IPS DF 19.7 (cell line): ENCODE measurements at places on chromosomes 11 and 22.

DNA sequence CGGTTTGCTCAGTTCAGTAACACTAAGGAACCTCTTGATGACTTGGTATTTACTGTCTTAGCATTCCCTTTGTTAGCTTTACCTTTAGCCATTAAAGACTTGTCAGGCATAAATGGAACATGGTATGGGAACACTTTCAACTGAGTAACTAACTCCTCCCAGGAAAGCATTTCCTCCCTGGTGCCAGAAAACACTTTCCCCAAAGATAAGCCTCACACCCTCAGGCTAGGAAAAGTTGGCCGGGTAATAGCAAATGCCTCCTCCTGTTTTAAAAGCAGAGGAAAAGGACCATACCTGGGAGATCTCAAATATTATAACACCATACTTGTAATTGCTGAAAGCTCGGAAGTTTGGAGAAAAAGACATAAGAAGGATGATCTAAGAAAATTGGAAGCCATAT is 12.0 kb downstream of the KCNJ11 start:
- no peak for DNase-seq

GRCh38 chr22:20566420-20567260 is 59.2 kb downstream of the MED15 start:
- no peak for DNase-seq

DNA sequence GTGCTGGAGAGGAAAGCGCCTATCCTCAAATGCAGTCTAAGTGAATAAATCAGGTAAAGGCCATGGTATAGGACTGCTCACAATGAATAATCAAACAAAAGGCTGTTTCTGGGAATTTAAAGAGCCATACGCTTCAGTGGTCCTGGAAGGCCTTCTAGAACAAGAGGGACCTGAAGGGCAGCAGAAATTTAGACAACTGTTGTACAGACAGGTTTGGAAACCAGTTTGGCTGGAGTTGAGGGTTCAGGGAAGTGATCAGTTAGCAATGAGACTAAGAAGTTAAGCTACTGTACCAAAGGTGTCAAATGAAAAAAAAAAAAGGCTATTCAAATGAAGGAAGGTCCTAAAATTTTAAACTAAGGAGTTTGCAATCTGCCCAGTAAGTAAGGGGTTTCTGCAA is 56.6 kb upstream of the SCUBE2 start:
- DNase-seq = no peak

DNA sequence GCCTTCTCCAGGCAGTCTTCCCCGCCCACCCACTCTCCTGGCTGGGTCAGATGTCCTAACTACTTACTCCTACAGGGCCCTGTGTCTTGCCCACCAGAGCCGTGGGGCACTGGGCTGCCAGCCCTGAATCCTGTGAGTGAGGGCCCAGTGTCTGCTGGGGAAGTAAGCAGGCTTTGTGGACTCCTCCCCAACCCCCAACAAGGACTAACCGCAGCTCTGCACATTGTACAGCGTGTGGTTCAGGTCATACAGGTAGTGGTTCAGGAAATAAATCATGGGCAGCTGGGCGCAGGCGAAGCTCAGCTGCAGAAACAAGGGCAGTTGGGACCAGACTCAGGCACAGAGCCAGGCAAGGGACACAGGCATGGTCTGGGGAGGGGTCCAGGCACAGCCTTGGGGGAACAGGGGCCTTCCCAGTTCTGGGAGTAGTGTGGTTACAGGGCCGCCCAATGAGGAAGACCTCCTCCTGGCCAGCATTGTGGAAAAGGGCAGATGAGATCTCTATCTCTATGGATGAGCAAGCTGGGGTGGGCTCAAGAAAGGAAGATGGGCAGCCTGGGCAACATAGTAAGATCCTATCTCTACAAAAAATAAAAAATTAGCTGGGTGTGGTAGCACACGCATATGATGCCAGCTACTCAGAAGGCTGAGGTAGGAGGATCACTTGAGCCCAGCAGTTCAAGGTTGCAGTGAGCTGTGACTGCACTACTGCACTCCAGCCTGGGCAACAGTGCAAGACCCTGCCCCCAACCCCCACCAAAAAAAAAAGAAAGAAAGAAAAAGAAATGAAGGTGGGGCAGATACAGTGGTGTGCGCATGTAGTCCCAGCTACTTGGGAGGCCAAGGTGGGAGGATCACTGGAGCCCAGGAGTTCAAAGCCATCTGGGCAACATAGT is 5.5 kb downstream of the UNC93B1 start:
- DNase-seq = no peak

- DNase-seq = no peak
These were observed 41.5 kb upstream of the CNTN5 start for GRCh38 chr11:98979205-98979604.

DNA sequence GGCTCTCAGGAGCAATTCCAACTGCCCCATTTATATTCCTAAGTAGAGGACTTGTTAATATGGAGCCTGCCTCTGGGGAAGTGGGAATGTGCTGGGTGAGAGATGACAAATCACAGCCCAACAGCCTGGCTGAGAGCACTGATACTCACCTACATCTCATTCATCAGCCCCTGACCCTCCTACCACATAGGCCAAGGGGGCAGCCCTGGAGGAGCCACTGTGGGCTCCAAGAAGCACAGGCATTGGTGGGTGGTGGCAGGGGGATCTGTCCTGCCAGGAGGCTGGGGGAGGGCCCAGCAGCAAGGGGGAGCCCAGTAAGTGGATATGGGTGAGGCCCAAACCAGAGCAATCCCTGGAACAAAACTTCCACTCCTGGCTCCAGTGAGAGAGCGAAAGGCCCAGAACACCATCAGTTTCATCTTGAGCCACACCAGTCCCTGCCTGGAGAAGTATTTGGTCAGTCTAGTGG is 79.7 kb downstream of the BUD13 start:
- DNase-seq = no peak

DNA sequence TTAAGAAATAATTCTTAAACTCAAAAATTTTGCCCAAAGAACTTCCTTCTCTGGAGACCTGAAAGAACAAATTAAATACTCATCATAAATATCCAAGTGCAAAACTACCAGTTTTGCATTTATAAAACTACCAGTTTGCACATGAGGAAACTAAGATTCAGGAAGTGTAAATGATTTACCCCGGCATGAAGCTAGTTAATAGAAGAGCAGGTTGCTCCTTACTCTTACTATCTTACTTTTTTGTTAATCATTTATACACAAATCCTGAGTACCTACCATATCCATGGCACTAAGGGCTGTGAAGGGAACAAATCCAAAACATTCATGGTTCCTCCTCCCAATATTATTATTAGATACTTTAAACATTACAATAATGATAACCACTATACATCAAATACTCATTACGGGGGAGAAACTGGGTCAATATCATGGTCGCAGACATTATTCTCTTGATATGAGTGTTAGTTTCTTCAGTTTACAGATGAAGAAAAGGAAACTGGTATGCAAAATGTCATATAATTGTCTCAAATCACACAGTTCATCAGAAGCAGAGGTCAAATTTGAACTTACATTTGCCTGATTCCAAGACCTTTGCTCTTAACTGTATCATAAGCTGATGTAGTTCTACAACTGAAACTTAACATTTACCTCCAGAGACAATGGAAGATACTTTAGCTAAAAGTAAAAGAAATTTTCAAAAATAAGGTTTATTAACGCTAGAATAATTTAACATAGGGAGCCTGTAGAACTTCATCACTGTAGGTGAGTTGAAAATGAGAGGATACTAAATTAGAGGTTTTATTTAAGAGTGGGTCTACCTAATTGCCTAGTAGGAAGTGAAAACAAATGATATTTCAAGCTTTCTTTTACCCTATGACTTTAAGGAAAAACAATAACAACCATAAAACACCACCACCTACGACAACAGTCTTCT is 74.5 kb downstream of the FAM76B start:
- DNase-seq = no peak

GRCh38 chr11:69278091-69278867 is 15.7 kb upstream of the MYEOV start:
- no peak for DNase-seq

DNA sequence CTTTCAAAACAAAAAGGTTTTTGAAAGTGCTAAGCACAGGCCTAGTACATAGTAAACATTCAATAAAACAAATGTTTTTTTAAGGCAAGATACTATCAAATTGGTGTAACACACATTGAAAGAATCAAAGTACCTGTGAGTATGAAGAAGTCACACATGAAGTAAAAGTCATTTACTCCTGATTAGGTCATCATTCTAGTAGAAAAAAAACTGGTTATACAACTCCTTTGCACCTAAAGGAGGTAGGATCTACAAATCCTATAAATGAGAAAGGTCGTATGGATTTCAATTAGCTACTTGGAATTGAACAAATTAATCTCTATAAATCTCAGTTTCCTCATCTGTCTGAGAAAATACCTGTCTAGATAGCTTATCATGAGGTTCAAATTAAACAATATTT is 80.8 kb downstream of the SIK3 start:
- no peak for DNase-seq

GRCh38 chr22:22181341-22181850 is 63.2 kb upstream of the VPREB1 start:
- DNase-seq = no peak

- no peak for DNase-seq
These were observed 15.3 kb upstream of the IL17REL start for GRCh38 chr22:50027639-50028537.

- DNase-seq = no peak
These were observed 582.2 kb downstream of the DLG2 start for GRCh38 chr11:85044911-85045310.

DNA sequence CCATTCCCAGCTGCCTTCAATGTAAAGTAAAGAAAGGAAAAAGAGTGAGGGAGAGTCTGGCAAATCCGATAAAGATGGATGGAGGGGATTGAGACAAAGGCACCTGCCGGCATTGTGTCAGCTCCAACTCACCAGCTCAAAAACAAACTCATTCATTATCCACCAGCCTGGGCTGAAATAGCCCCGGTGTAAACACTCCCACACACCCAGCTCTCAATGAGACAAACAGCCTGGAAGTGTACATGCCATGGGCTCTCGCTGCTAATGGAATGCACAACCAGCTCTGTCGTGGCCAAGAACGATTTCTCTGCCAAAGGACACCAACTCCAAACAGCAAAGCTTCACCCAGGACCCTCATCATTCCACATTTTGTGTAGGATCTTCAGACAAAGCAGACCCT is 89.3 kb upstream of the OPCML start:
- DNase-seq = no peak

DNA sequence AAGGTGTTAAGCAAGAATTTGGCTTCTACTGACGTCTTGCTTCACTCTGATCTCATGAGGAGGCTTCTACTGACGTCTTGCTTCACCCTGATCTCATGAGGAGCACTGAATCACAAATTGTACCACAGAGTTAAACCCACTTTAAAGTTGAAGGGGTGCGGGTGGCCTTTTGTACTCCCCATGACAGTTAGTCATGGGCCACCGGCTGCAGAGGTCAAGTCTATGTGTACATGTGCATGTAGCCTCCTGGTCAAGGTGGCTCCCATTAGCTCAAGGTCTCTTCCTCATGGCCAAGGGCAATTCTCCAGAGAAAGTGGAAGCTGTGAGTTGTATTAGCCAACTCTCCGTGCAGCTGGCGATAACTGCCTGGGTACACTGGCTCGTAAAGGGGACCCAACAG is 23.1 kb upstream of the FZD4 start:
- no peak for DNase-seq

DNA sequence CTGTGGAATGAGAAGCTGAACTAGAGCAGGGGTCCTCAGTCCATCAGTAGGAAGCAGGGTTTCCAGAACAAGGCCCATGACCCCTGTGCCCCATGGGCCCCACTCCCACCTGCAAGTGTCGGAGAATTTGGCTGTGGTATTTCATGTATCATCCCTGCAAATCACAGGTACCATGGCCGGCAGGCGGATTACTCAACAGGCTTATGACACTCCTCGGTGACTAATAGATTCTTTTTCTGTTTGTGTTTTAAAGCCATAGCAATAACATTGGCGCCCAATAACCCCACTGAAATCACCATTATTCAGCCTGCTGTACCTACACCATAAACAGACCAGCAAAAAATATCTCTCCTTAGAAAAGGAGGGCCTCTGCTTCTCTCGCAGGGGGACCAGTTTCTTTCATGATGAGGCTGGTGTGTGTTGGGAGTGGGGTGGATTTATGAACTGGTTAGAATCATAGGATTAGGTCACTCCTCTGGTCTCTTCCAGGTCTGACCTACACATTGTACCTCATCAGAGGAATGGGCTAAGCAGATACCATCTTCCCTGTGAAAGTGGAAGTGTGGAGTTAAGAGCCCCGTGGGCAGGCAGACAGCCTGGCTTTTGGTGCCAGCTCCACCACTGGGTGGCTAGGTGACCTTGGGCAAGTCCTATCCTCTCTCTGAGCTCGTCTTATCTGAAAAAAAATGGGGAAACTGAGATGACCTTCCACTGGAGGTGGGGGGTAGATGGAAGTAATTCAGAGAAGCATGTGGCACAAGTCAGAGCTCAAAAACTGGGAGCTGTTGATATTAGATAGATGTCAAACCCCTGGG is 60.2 kb upstream of the WNT11 start:
- no peak for DNase-seq

- no peak for DNase-seq
These were observed 3.7 kb downstream of the TRMT112 start for GRCh38 chr11:64313491-64314145.

- DNase-seq = no peak
These were observed 44.8 kb upstream of the PTPN5 start for GRCh38 chr11:18836417-18836816.

DNA sequence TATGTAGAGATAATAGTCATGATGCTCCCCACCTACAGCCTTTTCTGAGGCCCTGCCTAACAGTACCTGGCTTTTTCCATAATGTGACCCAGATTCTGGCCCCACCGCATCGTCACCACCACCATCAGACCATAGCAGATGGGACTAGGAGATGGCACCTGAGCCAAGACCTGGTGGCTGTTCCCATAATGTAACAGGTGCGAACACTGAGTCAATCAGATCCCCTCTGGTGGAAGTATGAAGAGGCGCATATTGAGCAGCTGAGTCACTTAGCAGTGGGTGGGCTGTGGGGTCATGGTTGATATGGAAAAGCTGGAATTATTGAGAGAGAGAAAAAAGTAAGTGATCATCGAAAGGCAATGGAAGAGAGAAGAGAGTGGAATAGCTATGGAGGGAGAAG is 578.0 kb upstream of the CADM1 start:
- DNase-seq = no peak

DNA sequence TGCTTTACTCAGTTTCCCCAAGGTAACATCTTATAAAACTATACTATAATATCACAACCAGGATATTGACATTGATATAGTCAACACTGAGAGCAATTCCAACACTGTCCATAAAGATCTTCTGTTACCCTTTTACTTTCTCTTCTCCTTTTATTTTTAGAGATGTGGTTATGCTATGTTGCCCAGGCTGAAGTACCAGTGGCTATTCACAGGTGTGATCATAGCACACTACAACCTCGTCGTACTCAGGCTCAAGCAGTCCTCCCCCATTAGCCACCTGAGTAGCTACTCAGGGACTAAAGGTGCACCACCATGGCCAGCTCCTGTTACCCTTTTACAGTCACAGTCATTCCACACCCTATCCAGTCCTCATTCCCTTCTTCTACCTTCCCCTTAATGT is 119.7 kb downstream of the CWF19L2 start:
- no peak for DNase-seq

DNA sequence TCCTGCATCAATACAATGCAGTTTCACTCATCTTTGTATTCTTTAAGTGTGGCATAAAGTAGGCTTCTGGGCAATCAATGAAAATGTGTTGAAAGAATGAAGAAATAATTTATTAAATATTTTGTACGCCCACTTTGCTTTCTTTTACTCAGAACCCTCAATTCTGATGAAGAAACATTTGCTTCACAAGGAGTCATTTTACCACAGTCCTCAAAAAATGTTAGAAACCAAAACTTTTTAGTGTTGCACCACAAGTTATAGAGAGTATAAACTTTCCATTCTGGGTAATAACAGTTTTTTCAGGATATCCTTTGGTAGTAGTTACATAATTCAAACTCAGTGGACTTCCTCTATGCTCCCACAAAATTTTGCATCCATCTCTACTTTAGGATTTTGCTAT is 360.5 kb downstream of the DLG2 start:
- DNase-seq = no peak
